ENCODE measurements at places on chromosomes 16 and 17.

DNA sequence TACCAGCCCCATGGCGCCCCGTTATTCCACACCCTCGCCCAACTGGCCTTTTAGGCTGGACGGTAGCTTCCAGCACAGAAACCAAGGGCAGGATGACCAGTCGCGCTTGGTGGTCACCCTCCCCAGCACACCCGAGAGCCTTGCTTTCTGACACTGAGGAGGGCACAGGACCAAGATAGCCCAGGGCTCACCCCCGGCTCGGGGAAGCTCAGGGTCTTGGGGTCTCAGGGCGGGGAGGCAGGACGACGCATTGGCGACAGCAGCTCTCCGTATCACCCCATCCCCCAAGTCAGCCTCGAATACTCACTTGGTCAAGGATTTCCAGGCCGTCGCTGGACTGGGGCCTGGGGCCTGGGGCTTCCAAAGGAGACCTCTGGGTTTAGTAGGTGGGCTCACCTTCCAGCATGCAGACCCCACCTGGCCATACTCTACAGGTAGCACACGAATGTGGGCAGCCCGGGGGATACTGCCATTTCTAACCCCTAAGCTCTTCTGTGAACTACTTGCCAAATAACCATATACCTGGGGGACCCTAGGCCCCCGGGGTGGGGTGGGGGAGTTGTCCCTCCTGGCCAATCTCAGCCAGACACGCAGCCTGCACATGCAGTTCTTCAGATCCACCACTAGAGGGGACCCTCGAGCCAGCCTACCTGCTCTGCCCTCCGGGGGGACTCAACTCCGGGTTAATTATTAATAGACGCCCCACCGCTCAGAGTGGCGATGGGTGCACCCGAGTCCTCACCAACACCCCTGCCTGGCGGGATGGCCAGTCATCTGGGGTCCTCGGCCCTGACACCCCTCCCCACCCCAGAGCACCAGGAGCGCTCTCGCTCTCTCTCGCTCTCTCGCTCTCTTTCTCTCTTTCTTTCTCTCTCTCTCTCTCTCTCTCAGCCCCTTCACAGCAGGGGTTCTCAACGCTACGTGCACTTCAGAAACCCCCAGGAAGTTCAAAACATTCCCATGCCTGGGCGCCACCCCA, 30.0 kb downstream of the TBC1D16 start:
- no peak for DNase-seq

- DNase-seq: no peak
Measured at GRCh38 chr17:43094129-43094835, 30.9 kb downstream of the BRCA1 start.

- no peak for DNase-seq
Measured at GRCh38 chr16:54055864-54056263, 230.7 kb downstream of the IRX3 start.

- DNase-seq: no peak
Measured at GRCh38 chr17:63250830-63251229, 195.3 kb downstream of the CYB561 start.

GRCh38 chr17:7774055-7774521, 56.5 kb downstream of the DNAH2 start:
- no peak for DNase-seq

- no peak for DNase-seq
Measured at GRCh38 chr17:75697651-75698291, 23.5 kb upstream of the ITGB4 start.

DNA sequence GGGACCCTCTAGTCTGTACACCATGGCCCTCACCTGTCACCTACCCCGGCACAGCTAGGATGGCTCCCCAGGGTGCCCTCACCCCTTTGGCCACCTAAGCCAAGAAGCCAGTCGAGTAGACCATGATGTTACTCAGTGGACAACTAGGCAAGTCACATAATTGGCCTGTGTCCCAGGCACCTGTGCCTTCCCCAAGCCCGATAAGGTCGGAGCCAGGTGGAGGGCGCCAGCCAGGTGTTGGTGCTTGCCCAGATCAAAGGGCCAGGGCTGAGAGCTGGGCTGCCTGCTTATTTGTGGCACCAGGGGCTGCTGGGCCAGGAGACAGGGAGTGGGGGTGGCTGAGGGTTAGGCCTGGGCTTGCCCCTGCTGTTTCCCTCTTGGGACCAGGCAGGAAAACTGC, 16.8 kb downstream of the SPNS2 start:
- no peak for DNase-seq

- DNase-seq: no peak
Measured at GRCh38 chr16:65280845-65281512, 159.1 kb upstream of the CDH11 start.

DNA sequence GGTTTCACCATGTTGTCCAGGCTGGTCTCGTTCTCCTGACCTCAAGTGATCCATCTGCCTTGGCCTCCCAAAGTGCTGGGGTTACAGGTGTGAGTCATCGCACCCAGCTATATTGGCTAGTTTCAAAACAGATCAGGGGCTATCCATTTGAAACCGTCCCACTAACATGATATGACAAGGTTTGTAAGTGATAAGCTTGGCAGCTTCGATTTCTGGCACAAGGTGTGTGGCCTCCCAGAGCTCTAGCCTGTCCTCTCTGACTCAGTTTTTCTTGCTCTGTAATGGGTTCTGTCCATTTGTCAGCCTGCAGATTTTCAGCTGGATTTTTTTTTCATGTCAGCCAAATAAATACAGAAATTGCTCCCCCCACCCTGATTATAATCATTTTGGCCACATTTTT, 31.8 kb upstream of the TENT4B start:
- DNase-seq: no peak

GRCh38 chr16:59540621-59541020, 806.5 kb upstream of the GOT2 start:
- DNase-seq: no peak

- no peak for DNase-seq
Measured at GRCh38 chr17:32536736-32537643, 50.2 kb downstream of the CDK5R1 start.

GRCh38 chr17:79176792-79177601, 102.4 kb downstream of the ENGASE start:
- no peak for DNase-seq

DNA sequence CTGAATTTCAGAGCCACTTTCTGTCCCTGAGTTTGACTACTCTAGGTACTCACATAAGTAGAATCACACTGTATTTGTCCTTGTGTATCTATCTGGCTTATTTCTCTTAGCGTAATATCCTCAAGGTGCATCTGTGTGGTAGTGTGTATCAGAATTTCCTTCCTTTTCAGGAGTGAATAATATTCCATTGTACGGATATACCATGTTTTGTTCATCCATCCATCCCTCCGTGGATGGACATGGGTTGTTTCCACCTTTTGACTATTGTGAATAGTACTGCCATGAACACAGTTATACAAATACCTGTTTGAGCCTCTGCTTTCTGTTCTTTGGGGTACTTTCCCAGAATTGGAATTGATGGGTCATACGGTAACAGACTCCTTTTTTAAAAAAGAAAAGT, 111.7 kb downstream of the PITPNC1 start:
- DNase-seq: no peak

All from cerebellar nuclear complex (tissue), 1 donor.